ENCODE measurements at places on chromosomes 11 and 22.

- DNase-seq = no peak
Measured at GRCh38 chr11:106642331-106642730, 375.9 kb downstream of the GUCY1A2 start.

- DNase-seq = no peak
Measured at GRCh38 chr11:3016861-3017260, 24.7 kb upstream of the NAP1L4 start.

DNA sequence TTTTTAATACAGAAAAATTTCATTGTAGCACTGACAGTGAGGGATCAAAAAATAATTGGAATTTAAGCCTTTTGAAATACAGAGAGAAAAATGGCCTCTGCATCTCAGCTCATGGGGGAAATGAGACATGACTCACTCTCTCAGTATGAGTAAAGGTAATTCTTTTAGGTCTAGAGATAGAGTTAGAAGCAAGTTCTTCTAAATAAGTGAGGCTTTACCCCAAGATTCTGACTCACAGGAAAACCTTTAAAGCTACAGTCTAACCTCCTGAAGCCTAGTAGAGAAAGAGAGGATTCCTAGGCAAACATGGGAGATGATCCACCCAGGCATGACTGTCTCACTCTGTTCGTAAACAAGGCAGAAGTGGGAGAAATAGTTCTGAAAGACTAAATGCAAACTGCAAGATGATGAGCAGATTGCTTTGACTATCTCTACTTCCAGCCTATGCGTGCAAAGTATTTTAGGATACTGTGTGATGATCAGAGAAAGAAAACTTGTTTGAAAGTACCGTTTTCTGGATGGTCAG is 1003.3 kb upstream of the CCDC90B start:
- no peak for DNase-seq

DNA sequence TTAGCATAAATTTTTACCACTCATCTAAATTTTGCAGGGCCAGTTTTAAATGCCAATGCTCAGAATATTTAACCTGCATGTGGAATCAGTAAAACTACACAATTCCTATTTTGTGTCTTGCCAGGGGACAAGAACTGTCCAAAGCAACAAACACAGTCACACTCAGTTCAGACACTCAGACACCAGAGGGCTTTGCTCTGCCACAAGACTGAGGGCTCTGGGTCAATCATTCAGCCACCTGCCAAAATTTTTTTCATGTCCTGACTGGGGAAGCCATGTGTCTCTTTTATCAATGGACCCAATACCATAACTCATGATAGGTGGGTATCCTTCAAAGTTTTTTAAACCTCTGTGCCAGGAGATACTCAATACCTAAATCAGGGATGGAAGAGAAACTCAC is 304.0 kb upstream of the ANO3 start:
- no peak for DNase-seq

DNA sequence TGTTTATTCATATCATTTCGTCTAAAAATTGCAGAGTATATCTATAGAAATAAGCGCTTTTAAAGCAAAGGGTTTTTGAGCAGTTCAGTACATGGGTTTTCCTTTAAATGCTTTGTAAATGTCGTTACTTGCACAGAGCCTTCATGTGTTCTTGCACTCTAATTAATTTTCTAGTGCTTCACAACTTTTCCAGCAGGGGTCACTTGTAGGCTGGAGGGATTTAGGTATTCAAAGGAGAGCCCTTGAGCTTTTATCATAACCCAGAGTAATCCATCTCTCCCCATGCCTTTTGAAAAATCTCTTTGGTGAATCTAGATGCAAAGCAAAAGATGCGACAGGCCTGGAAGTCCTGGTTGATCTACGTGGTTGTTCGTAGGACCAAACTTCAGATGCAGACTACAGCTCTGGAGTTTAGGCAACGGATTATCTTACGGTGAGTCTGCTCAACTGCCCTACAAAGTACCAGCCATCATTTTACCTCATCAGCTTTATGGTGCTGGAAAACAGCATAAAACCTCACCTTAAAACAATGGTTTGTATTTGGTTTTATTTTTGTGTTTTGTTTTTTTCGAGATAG is 60.4 kb downstream of the SFI1 start:
- DNase-seq = no peak

DNA sequence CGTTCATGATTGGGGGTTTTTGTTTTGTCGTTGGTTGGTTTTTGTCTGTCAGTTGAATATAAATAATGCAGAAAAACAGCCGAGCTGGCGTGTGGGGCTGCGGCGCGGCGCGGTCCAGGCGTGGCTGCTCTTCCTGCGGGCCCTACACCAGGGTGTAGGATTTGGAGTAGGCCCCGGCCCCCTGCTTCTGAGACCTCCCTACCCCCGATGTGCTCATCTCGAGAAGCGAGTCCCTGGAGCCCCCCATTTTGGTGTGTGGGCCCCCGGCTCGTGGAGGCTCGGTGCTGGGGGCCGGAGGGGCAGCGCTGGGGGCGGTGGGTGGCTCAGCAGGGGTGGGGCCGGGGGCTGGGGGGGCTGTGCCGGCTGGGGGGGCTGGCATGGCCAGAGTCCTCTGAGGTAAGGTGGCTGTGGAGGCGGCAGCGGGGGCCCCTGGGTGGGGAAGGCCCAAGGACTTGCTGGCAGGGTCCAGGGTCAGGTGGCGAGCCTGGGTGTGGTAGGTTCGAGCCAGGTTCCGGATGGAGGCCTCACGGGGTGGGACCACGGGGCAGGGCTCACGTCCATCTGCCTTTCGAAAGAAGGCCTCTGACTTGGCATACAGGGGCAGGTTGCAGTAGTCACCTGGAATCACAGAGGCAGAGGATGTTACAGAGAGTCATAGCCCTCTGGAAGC is 100.7 kb downstream of the CEP164 start:
- no peak for DNase-seq

- DNase-seq = no peak
Measured at GRCh38 chr22:49179886-49180682, 647.6 kb downstream of the BRD1 start.

GRCh38 chr22:35517207-35517606 is 23.4 kb upstream of the RASD2 start:
- no peak for DNase-seq

GRCh38 chr22:17633217-17633997 is 4.9 kb upstream of the ATP6V1E1 start:
- DNase-seq = no peak

DNA sequence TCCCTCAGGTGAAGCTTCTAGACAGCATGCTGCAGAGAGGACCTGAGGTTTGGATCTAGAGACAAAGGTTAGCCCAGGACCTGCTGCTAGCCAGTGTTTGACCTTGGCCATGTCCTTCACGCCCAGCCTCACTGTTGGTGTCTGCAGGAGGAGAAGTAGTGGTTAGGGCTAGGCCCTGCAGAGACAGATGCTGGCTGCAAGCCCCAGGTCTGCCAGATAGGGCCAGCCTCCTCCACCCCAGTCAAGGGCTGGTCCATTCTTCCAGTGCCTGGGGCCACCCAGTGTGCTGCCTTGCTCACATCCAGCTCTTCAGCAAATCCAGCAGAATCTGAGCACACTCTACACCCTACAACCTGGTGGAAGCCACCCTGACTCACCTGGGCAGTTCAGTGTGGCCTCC is 21.5 kb upstream of the MIEF1 start:
- no peak for DNase-seq

GRCh38 chr22:35528927-35529326 is 11.7 kb upstream of the RASD2 start:
- DNase-seq = no peak

- DNase-seq = no peak
Measured at GRCh38 chr11:33471541-33471940, 214.4 kb downstream of the HIPK3 start.

DNA sequence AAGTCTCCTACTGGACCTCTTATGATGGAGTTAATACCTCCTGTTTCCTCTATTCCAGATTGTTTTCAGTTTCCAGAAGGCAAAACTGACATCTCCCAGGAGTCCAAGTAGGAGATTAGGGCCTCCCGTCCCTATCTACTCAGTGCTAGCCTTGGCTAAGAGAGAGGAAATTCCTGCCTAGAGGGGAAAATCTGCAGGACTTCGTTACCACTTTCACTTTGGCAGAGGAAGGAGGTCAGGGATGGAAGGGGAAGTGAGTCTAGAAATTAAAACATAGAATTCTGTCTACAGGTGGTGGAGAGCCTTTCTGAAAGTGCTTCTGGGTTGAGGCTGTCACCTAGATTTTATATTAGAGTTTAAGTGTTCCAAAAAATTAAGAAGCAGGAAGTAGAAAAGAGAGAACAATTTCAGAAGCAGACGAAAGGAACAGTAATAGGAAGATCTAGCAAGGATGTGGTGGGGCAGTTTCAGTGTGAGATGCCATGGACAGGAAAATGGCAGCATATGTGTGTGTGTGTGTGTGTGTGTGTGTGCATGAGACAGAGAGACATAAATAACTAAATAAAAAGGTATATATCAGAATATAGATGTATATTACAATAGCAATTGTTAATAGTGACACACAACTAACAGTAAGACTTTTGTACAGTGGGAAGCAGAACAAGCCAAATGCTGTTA is 2.4 kb upstream of the TRIM68 start:
- DNase-seq = no peak

- DNase-seq = no peak
Measured at GRCh38 chr11:3009481-3009880, 17.4 kb upstream of the NAP1L4 start.

DNA sequence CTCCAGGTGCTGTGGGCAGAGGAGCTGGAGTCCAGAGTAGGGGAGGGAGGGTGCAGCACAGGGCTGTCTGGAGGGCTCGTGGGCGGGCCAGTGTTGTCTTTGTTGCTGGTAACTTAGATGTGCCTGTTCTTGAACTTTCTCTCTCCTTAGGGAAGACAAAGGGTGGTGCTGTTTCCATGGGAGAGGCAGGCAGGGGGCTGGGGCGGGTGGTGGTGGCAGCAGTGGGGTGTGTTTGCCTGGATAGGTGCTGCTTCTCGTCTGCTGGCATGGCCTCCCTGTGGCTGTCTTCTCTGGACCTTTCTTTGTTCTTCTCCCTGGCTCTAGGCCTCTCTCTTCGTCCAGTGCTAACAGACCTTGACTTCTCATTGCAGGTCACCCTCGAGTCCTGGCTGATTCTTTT is 8.5 kb downstream of the SIDT2 start:
- no peak for DNase-seq

- DNase-seq = no peak
Measured at GRCh38 chr11:67642173-67643120, 2.9 kb upstream of the TBX10 start.

DNA sequence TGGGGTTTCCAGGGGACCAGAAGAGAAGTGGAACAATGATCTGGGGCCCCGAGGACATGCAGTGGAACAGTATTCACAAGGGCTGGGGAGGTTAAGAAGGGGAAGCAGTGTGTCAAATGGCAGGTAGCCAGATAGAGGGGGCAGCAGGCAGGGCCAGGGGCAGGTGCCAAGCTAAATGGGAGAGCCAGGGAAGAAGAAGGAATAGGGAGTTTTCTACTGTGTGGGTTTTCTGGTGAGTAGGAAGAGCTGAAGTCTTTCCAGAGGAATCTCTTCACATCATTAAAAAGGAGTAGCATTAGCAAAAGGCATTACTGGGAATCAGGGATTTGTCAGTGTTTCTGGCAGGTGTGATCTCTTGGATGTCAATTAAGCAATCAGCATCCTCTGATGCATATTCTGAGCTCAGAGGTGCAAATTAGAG is 55.8 kb downstream of the IRAG1 start:
- DNase-seq = no peak

GRCh38 chr11:44694443-44694842 is 32.3 kb upstream of the TSPAN18 start:
- DNase-seq = no peak

DNA sequence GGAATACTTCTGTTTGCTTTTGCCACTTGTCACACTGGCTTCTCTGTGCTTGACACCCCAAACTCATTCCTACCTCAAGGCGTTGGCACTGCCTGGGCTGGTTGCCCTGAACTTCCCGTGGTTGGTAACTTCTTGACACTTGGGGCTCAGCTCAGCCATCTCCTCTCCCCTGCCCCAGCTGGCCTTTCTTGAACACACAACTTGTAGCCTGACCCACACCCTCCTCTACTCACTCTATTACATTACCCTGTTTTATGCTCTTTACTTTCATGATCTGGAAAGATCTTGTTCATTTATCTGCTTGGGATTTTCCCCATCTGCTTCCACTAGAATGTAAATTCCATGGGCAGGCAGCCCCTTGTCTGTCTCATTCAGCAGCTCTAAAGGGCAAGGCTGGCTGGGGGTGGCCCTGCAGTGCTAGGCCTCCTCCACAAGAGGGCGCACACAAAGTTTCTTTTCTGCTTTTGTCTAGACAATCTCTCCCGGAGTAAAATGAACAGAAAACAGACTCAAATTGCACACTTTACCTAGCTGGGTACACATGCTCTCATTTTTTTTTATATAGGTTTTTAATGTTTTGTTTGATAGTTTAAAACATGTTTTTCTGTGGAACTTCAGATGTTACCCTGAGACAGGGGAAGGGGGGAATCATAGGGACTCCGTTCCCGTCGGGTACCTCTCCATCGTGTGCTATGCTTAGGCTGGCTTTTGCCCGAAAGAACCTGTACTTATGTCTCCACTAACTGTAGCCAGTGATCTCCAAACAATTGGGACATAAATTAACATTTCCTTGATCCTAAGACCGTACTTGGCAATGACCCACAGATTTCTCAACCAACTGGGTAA is 16.4 kb upstream of the MRGPRX2 start:
- DNase-seq = peak; percentile 71

DNA sequence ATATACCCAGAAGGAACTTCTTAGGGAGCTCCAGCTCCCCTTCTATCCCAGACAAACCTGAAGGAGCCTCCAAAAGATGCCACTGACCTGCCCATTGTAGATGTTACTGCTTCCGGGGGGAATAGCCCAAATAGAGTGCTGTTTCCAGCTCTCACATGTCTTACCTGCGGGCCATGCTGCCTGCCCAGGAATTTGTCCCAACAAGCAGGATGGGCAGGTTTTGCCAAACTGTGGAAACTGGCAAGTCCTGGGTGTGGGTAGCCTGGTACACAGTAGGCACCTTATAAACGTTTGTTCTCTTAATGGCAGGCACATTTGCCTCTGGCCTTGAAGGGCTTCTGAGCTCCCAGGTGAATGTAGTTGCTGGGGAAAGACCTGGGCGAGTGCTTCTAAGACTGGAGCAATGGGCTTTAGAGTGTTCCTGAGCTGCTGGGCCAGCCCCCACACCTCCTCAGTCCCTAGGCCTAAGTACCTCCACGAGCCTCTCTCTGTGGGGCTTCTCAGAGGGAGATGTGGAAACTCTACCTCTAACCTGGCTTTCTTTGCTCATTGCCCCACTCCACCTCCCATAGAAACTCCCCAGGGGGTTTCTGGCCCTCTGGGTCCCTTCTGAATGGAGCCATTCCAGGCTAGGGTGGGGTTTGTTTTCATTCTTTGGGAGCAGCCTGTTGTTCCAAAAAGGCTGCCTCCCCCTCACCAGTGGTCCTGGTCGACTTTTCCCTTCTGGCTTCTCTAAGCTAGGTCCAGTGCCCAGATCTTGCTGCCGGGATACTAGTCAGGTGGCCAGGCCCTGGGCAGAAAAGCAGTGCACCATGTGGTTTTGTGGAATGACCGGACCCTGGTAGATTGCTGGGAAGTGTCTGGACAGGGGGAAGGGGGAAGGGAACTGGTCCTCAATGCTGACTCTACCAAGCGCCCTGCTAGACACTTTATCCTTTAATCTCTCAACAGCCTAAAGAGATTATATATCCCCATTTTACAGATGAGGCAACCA is 37.2 kb downstream of the LIMK2 start:
- no peak for DNase-seq
